Liver (tissue), 10 donors: ENCODE measurements at places on chromosomes 7 and 10.
A peak's percentile ranks its signal among the peaks of the same experiment; 100 is the strongest.

GRCh38 chr7:26584326-26584725 is 280.1 kb downstream of the SKAP2 start:
- no peak for DNase-seq
- H3K27me3 ChIP-seq: no peaks in the 10 kb centered on the region
- H3K4me3 ChIP-seq: no peak overlapping the region
- H3K27ac ChIP-seq: no peak overlapping the region

- DNase-seq: no peak
- no peaks in the 10 kb centered on the region for H3K27me3 ChIP-seq
- H3K4me1 ChIP-seq: no peaks in the 10 kb centered on the region
- H3K27ac ChIP-seq: no peak overlapping the region
- no peak overlapping the region for H3K4me3 ChIP-seq
Observed at GRCh38 chr10:124372899-124373298, 45.8 kb downstream of the OAT start.

DNA sequence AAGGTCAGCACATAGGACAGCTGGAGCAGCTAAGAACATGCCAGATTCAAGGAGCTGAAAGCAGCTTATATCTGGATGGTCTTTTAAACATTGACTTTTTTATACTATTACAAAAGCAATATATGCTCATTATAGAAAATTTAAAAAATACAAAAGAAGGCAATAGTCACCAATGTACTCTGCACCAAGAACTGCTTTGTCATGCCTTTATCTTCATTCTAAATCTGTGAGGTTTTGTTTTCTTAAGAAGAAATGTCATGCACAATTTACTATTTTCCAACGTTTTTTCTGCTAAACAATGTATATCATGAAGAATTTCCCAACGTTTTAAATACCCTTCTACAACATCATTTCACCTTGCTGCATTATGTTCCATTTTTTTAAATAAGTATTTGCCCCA is 2.8 kb downstream of the LIPM start:
- H3K27me3 ChIP-seq: no peaks in the 10 kb centered on the region
- no peaks in the 10 kb centered on the region for H3K4me1 ChIP-seq
- H3K4me3 ChIP-seq: no peak overlapping the region

DNA sequence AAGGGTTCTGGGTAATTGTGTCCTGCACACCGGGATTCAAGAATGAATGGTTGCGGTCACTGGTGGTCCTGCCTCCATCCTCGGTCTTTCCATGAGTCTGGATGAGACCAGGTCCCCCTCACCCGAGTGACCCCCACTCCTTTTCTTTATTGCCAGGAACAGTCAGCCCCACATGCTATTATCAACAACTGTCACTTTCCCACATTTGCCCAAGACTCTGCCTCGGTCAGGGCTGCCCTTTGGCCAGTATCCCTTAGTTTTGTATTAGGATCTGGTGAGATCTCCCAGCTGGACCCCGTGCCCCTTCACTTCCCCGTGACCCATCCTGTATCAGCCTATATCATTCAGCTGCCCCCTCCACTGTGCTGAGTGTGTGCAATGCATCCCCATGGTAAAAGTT is 288.3 kb downstream of the ADARB2 start:
- no peaks in the 10 kb centered on the region for H3K4me1 ChIP-seq
- no peak overlapping the region for H3K4me3 ChIP-seq
- H3K27me3 ChIP-seq: no peaks in the 10 kb centered on the region
- no peak for DNase-seq
- no peak overlapping the region for H3K27ac ChIP-seq
- H3K36me3 ChIP-seq: no peaks in the 10 kb centered on the region

DNA sequence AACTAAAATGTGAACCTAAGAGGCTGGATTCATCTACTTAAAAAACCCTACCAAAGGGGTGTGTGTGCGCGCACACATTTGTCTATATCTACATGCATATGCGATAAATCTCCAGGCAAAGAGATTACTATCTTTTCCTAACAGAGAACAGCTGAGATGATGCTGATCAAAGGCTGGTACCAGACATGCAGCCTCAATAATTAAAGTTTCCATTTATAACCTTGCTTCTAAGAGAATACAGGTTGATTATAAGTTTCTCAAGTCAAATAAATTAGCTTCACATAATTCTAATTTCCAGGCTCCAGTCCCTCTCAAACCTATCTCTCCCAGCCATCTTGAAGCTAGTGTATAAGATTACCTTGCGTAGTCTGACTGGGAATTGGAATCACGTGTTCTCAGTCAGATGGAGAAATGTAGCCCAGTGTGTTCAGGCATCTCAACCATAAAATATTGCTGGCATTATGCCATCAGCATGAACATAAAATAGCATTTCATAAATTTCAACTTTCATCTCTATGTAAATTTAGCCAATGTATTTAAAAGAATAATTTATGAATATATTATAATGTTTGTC is 1062.0 kb downstream of the XPNPEP1 start:
- no peaks in the 10 kb centered on the region for H3K27me3 ChIP-seq
- no peaks in the 10 kb centered on the region for H3K36me3 ChIP-seq

GRCh38 chr7:7157887-7158271 is 24.5 kb upstream of the C1GALT1 start:
- no peaks in the 10 kb centered on the region for H3K27me3 ChIP-seq
- H3K4me1 ChIP-seq: no peaks in the 10 kb centered on the region
- H3K27ac ChIP-seq: no peak overlapping the region
- H3K4me3 ChIP-seq: no peak overlapping the region

DNA sequence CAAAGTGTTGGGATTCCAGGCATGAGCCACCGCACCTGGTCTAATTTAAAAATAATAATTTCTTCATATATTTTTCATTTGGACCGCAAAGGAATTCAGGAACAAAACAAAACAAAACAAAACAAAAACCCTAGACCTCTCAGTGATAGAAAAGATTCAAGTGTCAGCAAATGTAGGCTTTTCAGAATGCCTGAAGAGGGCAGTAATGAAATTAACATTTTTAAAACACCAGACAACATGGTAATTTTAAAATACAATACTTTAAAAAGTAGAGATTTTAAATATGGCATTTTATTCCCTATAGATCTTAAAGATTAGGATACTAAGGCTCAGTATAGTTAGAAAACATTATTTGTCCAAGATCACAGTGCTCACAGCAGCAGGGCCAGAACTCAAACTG is 36.6 kb downstream of the DNMBP start:
- DNase-seq: no peak
- no peak overlapping the region for H3K4me3 ChIP-seq
- H3K36me3 ChIP-seq: peaks cover 14% of the 10 kb centered on the region
- H3K4me1 ChIP-seq: peaks cover 12% of the 10 kb centered on the region
- H3K27ac ChIP-seq: no peak overlapping the region

- no peaks in the 10 kb centered on the region for H3K4me1 ChIP-seq
- no peak overlapping the region for H3K27ac ChIP-seq
- DNase-seq: no peak
- H3K27me3 ChIP-seq: no peaks in the 10 kb centered on the region
Observed at GRCh38 chr7:20578257-20578771, 37.2 kb upstream of the ABCB5 start.

DNA sequence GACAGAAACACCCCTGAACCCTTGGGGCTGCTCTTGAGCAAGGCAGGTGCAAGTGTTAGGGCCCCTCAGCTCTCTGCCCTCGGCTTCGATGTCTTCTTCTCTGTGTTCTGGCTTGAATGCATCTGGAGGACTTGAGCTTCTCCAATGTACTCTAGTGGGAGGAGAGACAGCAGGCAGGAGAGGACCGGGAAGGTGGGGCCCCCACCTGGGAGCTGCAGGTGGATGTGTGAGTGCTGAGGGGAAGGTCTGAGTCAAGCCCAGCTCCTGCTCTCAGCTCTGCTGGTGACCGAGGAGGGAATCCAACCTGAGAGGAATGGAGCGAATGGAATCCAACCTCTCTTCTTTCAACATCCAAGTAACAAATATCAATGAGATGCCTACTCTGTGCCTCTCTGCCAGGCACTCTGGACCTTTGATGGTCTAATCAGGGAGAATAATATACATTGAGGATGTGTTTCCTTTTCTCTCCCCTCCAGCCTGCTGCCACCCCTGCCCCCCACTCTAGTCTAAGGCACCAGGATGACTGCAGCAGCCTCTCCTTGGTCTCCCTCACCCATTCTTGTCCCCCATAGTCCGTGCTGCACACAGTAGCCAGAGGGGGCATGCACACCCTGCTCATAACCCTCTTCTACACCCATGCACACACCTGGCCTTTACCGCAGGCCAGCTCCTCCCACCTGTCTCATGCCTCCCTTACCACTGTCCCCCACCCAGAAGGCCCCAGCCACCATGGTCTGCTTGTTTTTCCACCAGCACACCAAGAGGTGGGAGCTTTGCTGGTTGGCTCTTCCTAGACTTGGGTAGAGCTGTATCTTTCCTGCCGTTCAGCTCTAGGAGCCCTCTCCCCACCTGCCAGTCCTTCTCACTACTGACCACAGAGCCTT is 13.6 kb downstream of the TBATA start:
- H3K27me3 ChIP-seq: no peaks in the 10 kb centered on the region
- no peaks in the 10 kb centered on the region for H3K4me1 ChIP-seq

- H3K36me3 ChIP-seq: no peaks in the 10 kb centered on the region
- no peak overlapping the region for H3K4me3 ChIP-seq
- H3K27ac ChIP-seq: no peak overlapping the region
Observed at GRCh38 chr7:71995111-71995510, 417.0 kb downstream of the CALN1 start.

GRCh38 chr10:115795964-115796363 is 477.0 kb downstream of the GFRA1 start:
- H3K27me3 ChIP-seq: no peaks in the 10 kb centered on the region
- no peaks in the 10 kb centered on the region for H3K36me3 ChIP-seq
- H3K4me1 ChIP-seq: no peaks in the 10 kb centered on the region
- no peak overlapping the region for H3K27ac ChIP-seq
- no peak overlapping the region for H3K4me3 ChIP-seq

- H3K4me1 ChIP-seq: no peaks in the 10 kb centered on the region
- no peak for DNase-seq
- peaks cover 3% of the 10 kb centered on the region for H3K36me3 ChIP-seq
- H3K27ac ChIP-seq: no peak overlapping the region
- H3K27me3 ChIP-seq: no peaks in the 10 kb centered on the region
- H3K4me3 ChIP-seq: no peak overlapping the region
Observed at GRCh38 chr10:121845044-121845784, 82.6 kb downstream of the ATE1 start.

DNA sequence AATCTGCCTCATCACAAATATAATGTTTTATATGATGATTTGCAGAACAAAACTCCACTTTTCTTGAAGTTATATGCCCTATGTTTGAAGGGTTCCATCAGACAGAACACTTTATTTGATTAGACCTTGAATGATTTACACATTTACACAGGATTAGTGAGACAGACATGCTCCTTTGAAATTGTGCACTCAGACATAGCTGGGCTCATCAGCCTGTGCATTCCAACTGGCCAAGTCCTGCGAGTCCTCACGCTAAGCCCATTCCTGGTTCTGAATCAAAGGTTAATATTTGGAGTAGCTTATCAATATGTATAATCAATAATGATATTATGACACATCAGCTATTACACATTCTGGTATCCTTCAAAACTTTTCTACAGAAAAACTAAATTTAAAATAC is 173.6 kb downstream of the MBL2 start:
- DNase-seq: no peak
- no peaks in the 10 kb centered on the region for H3K4me1 ChIP-seq
- no peaks in the 10 kb centered on the region for H3K36me3 ChIP-seq
- no peaks in the 10 kb centered on the region for H3K27me3 ChIP-seq
- H3K27ac ChIP-seq: no peak overlapping the region

GRCh38 chr10:108422286-108422685 is 1257.8 kb upstream of the SORCS1 start:
- H3K27ac ChIP-seq: no peak overlapping the region
- H3K4me3 ChIP-seq: no peak overlapping the region
- H3K4me1 ChIP-seq: peaks cover 1% of the 10 kb centered on the region
- no peaks in the 10 kb centered on the region for H3K36me3 ChIP-seq
- no peaks in the 10 kb centered on the region for H3K27me3 ChIP-seq

DNA sequence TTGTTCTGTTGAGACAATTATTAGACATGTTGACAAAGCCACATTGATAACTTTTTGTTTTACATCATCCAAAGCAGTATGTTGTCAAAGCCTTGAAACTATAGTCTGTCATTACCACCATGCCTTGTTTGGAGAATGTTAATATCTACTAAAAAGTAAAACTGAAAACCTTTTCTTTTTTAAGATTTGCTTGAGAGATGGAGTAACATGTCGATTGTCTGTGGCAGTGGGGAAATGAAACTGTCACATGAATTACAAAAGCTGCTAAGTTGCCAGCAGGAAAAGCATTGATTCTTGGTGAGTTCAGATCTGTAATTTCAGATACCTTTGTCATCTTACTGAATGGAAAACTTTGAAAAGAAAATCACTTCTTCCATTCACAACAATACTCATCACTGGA is 69.1 kb downstream of the TFPI2 start:
- H3K27ac ChIP-seq: no peak overlapping the region
- H3K4me3 ChIP-seq: no peak overlapping the region
- no peak for DNase-seq
- no peaks in the 10 kb centered on the region for H3K4me1 ChIP-seq

DNA sequence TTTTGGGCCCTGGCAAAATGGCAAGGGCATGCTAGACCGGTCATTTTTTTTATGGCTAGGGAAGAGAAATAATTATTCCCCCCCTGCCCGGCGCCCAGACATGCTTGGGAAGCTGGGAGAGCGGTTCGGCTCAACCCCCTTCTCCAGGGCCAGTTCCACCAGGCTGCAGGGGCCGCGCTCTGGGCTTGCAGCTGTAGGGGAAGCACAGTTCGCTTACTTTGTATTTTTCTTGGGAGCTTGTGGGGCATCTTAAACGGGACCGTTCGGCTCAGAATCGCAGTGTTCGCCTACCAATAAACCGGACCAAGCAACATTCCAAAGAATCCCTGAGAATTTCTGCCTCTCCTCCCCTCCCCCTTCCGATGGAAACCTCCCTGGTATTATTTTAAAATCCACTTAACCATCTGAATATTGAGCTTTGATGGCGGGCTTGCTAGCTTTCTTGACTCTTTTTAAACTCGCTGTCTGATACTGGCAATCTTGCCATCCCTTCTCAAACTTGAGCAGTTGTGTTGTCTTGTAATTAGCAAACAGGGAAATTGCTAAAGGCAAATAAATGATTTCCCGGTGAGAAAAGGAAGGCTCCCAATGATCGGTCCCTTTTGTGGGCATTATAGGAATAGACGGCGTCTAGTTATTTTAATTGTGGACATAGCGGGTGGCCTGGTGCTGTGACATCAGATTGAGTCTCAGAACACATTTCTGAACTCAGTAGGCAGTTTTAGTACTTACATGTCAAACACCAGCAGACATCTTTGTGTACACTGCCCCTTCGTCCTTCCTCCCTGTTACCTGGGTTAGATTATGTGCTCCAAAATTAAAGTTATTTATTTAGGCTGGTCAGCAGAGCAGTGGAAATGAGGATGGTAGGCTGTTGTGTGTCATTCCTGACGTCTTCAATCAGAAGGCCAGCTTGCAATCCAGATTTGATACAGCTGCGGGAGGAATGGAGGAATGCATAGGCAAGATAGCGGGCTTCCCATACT is 3.4 kb downstream of the TCF7L2 start:
- peak; percentile 38 for DNase-seq
- H3K4me3 ChIP-seq: peak overlapping the region; percentile 53
- no peaks in the 10 kb centered on the region for H3K27me3 ChIP-seq
- H3K4me1 ChIP-seq: peaks cover 11% of the 10 kb centered on the region

- no peaks in the 10 kb centered on the region for H3K36me3 ChIP-seq
- no peaks in the 10 kb centered on the region for H3K4me1 ChIP-seq
- no peak for DNase-seq
- H3K27me3 ChIP-seq: no peaks in the 10 kb centered on the region
Observed at GRCh38 chr7:90749262-90749661, 153.1 kb downstream of the CDK14 start.

GRCh38 chr10:125144206-125144605 is 16.2 kb downstream of the CTBP2 start:
- H3K27ac ChIP-seq: no peak overlapping the region
- DNase-seq: no peak
- no peaks in the 10 kb centered on the region for H3K27me3 ChIP-seq
- no peaks in the 10 kb centered on the region for H3K36me3 ChIP-seq
